ENCODE measurements at places on chromosomes 1 and 21.

DNA sequence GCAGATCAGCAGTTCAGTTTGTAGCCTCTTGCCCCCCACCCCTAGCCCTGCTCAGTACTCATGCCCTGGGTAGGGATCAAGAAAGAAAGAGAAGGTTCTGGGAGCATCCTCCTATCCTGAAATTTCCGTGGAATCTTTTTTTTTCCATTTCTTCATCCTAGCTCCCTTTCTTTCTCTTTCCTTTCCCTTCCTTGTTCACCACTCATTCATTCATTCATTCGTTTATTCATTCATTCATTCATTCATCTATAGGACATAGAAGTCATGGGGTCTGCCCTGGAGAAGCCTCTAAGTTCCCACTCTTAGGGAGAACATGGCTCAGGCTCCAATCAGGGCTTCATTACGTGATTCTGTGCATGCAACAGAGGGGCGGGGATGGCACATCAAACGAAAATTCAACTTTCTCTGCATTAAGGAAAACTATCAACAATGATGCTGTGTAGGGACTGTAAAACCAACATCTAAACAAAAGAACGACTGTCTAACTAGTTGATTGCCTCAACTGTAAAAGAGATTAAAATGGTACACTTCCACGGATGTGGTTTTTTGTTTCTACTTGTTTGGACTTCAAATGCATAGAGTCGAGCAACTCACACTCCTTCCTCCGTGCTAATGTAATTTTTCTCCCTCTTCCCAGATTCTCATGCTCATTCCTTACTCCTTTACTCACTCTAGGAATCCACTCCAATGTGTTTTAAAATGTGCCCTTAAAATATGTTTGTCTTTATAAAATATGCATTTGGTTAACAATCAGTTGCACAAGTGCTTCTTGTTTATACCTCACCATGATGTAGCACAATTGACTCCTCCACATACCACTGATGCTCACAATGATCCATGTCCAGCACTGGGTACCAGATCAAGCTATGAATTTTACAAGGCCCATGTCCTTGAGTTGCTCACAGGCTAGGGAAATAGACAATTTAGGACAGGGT is 101.2 kb upstream of the SLC2A1 start:
- no peak for DNase-seq

DNA sequence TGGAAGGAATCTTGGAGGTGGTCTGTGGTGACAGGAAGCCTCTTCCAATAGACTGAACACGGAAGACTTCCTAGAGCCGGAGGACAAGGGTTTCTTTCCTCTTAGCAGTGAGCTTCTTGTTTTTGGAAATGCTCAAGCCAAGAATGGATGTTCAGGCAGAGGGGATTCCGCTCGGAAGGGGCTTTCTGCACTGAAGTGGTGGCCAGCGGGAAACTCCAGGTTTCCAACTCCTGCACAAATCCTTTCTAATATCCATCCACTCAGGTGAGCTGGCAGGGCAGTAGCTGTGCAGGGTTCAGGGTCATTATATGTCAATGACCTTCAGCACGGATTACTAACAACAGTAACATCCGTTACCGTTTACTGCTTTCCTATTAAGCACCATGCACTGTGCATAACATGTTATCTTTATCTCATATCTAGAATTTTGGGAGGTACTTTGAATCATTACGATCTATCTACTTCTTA is 573 bp upstream of the CPT2 start:
- no peak for DNase-seq

GRCh38 chr1:152901631-152902030 is 6.7 kb upstream of the IVL start:
- DNase-seq, result no peak

- no peak for DNase-seq
Measured at GRCh38 chr1:71080230-71080738, 551 bp downstream of the ZRANB2 start.

- DNase-seq, result no peak
Measured at GRCh38 chr1:53256511-53257453, 18.5 kb upstream of the MAGOH start.

GRCh38 chr1:113692824-113693431 is 66.4 kb downstream of the PHTF1 start:
- DNase-seq, result no peak

DNA sequence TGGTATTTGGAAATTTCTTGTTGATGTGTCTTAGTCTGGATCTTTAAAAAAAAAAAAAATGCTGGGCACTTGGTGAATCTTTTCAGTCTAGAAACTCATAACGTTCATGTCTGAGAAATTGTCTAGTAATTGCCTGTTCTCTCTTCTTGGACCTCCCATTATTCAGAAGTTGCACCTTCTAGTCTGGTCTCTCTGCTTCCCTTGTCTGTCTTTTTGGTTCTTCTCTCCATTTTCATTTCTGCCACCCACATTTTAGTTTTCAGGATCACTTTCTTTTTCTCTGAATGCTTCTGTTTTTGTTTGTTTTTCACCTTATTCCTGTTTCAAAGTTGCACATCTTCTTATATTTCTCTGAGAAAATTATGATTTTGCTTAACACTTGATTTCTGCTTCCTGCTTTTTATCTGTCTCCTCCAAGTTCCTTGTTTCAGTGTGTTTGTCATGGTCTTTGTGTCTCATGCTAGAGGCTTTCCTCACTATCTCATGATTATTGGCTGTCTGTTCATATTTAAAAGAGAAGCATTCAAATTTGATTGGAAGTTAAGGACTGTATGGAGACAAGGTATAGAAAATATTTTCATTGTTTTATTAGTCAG is 21.3 kb downstream of the BACE2 start:
- no peak for DNase-seq

DNA sequence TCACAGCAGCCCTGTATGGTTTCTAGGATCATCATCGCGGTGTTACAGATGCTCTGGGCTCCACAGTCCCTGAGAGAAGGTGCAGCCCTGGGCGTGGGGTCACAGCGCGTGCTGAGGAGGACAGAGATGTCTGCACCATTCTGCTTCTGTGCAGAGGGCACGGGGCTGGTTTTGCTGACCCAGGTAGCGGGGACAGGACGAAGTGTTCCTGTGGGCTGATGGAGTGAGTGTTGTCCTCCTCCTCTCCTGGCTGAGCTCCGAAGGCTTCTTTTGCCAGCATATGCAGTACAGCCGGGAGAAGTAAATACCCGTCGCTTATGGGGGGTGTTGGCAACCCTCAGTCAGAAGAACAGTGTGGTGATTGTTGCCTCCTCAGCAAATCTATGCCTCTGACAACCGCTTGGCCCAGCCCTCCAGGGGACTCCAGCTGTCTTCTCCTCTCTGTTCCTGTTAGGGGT is 101.5 kb downstream of the DDX20 start:
- DNase-seq, result no peak

DNA sequence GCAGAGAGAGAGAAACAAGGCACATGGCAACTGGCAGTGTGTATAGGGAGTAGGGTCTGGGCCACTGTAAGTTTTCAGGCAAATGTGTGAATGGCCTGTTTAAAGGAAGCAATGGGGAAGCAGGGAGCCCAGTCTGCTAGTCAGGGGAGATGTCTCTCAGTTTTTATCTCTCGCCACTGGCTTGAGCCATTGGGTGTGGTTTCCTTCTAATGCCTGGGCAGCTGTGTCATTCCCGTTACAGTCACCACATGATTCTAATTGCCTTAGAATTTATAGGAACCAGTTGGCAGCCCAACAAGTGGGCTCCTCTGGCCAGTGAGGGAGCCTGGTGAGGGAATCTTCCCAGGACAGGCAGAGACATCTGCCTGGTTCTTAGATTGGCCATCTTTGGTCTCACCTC is 182.4 kb downstream of the DISC1 start:
- no peak for DNase-seq

GRCh38 chr1:108016451-108016920 is 51.5 kb upstream of the VAV3 start:
- no peak for DNase-seq

- DNase-seq, result no peak
Measured at GRCh38 chr21:33984021-33984481, 68.4 kb upstream of the ATP5PO start.

DNA sequence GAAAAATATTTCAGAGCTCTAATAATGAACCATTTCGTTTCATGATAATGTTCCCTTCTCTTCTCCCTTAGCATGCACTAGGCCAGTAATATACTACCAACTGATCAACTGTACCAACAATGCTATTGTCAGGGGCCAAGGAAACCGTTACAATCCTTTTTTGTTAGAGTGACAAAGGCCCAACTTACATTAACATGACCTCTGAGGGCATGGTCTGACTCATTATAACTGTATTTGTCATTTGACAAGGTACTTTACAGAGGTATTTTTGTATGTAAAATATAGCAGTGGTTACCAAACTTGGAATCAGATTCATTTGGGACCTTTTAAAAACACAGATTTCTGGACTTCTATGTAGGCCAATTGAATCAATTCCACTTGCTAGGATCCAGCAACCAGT is 102.6 kb upstream of the RRP15 start:
- no peak for DNase-seq

GRCh38 chr1:35443768-35444518 is 113.3 kb downstream of the KIAA0319L start:
- DNase-seq, result peak; percentile 12

DNA sequence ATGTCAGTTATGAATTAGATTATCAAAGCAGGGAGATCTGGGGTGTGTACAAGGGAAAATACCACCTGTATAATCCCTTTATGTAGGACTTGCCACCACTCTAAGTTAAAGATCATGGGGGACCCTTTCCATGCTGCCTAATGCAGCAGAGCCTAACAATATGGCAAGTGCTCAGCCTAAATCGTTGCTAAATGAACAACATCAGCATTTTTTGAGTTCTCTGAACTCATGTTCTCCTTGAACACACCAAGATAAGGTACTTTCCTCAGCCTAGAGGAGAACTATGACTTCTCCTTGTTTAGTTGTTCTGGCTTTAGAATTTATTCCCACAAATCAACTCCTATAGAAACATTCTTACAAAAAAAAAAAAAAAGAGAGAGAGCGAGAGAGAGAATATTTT is 177.0 kb downstream of the DUSP10 start:
- no peak for DNase-seq

DNA sequence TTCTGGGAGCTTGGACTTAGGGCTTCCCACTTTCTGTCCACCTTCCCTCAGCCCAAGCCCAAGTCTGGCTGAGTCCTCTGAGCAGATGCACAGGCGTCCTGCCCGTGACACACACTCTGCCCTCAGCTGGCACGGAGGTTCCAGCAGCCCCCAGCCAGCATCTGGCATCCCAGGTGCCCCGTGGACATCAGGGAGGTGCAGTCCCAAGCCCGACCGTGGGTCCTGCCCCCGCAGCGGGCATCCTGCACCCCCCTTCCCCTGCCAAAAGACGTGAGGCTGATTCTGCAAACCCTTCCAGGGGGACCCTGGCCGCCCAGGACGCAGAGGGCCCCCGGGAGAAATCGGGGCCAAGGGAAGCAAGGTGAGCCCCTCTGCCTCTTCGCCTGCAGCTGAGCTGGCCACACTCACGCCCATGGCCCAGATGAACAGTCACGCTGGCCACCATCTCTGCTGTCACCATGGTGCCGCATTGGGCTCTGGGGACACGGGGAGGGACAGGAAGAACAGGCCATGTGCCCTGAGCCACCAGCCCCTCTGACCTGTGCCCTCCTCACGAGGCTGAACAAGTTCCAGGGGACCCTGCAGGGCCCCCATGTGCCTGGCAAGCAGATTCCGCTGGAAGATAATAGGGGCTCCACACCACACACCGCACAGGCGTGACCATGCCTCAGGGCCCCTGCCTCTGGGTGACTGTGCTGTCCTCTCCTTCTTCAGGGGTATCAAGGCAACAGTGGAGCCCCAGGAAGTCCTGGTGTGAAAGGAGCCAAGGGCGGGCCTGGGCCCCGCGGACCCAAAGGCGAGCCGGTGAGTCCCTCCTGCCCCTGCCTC is 20.6 kb downstream of the COL6A2 start:
- DNase-seq, result no peak

GRCh38 chr1:24586119-24586518 is 30.2 kb downstream of the NCMAP start:
- DNase-seq, result no peak

DNA sequence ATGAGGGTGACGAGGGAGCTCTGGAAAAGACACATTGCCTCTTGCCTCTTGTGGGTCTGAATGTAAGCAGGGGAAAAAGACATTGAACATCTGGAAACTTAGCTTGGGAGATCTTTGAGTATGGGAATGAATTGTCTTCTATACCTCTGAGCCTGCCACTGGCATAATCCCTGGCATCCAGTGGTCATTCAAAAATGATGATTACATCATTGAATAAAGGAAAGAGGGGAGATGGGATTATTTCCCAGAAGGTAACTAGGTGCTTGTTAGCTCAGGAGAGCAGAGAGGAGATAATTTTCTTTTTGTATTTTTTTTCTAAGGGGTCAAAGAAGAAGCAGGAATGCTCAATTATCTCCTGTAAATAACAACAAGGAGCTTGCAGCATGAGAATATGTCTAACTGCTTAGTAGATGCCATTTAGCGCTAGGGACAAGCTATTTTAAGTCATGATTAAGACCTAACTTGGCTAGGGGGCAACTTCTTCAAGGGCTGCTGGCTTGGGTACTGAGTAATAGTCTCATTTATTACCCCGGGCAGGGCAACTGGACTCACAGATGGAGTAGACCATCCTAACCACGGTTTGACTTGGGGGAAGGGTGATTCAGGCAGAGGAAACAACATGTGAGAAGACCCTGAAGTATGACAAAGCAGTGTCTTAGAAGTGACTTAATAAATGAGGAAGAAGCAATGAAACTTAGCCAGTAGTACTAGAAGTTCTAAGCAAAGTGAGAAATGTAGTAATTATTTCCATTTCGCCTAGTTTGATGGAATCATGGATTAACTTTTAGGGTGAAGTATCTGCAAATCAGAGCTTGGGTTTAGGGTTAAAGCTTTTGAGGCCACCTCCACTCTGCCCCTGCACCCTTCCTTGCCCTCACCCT is 11.0 kb upstream of the XCL2 start:
- DNase-seq, result no peak

- DNase-seq, result no peak
Measured at GRCh38 chr1:12245116-12245515, 15.3 kb downstream of the VPS13D start.
